ENCODE measurements at places on chromosomes 7 and 10.

- no peak for DNase-seq
These were observed 108.2 kb downstream of the COL26A1 start for GRCh38 chr7:101470668-101471487.

DNA sequence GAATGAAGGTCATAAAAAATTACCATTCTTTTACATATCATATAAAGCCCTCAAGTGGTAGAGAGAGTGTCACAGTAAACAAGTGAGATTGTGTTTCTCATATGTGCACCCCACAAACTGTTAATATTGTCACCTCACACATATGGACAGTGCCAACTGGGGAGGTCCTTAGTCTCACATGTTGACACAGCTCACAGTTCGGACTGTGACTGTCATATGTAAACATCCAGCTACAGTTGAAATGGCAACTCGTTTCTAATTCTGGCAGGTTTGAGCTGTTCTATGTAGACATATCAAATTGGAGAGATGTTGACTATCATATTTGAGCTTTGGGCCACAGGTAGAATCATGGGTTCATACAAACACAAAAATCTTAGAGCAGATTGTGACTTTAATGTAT is 39.4 kb upstream of the ZNF107 start:
- no peak for DNase-seq

GRCh38 chr7:34821932-34822558 is 164.0 kb downstream of the NPSR1 start:
- no peak for DNase-seq

DNA sequence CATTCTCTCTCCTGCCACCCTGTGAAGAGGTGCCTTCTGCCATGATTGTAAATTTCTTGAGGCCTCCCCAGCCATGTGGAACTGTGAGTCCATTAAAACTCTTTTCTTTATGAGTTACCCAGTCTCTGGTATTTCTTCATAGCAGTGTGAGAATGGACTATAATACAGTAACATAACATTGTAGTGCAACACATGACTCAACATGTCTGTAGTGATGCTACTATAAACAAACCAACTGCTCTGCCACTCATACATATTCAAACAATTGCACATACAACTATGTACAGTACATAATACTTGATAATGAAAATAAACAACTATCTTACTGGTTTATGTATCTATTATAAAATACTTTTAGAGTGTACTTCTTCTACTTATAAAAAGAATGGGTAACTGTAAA is 7.1 kb downstream of the ATOH7 start:
- DNase-seq, result no peak

GRCh38 chr10:133225707-133226191 is 4.3 kb upstream of the UTF1 start:
- DNase-seq, result no peak

GRCh38 chr10:78771808-78772455 is 296.8 kb upstream of the ZMIZ1 start:
- no peak for DNase-seq

GRCh38 chr7:108455551-108455997 is 662 bp downstream of the NRCAM start:
- no peak for DNase-seq

GRCh38 chr10:84665883-84666463 is 337.6 kb downstream of the CCSER2 start:
- no peak for DNase-seq

DNA sequence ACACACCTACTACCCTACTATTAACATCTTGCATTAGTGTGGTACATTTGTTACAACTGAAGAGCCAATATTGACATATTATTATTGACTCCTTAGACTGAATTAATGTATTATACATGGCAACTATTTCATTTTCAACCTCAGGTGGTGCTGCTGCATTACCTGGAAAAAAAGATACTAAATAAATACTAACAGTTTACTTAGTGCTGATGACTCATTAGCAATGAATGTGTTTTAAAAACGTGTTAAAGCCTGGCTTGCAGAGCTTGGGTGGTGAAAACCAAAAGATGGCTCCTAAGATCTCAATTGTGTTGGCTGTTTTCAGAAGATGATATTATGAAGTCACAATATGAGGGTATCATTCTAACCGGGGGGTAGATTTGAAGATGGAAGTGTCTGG is 34.8 kb downstream of the CFAP43 start:
- DNase-seq, result no peak

DNA sequence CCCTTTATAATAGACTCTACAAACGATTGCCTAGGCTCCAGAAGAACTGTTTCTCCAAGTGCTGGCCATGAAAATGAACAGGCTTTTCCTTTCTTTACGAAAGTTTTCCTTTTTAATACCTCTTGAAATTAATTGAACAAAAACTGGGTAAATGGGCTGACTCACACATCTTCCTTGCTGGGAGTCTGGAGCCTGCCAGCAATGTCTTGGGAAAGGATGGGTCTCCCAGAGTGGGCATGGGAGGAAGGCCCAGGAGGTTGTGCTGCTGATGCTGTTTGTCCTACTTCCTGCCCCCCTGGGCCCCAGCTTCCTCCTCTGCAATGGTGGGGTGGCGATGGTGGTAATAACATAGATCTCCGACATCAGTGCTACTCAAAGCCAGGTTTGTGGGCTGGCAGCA is 174.1 kb downstream of the RPS24 start:
- no peak for DNase-seq

- DNase-seq, result no peak
These were observed 4.3 kb upstream of the NEUROG3 start for GRCh38 chr10:69577268-69578232.
